ENCODE measurements at places on chromosomes 11 and 22. TPM values are rescaled to one million over a fixed set of nuclear protein-coding genes. Genes with fewer than 3 reads are reported as not detected.

Gene IRAG1
- polyA plus RNA-seq, result 0.03 TPM

Gene ADM2
- 0.62 TPM for polyA plus RNA-seq

Gene C11orf52
- not detected for polyA plus RNA-seq

GRCh38 chr11:31657091-31657490 is 147.5 kb downstream of the ELP4 start:
- DNase-seq, result no peak

GRCh38 chr11:66187453-66187852 is 81.0 kb upstream of the RAB1B start:
- no peak for DNase-seq

DNA sequence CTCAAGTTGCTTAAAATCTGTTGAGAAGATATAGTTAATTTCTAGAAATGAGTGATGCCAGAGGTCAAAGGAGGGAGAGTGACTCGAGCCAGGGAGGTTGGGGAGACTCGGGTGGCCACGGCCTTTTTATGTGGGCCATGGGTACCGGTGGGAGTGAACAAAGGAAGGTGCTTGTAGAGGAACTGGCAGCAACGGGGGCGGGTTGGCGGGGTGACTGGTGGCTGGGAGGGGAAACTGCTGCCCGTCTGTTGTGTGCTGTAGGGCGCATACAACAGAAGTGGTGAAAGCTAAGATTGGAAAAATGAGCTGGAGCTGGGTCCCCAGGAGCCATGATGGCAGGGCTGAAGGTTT is 5.4 kb downstream of the DAGLA start:
- no peak for DNase-seq

DNA sequence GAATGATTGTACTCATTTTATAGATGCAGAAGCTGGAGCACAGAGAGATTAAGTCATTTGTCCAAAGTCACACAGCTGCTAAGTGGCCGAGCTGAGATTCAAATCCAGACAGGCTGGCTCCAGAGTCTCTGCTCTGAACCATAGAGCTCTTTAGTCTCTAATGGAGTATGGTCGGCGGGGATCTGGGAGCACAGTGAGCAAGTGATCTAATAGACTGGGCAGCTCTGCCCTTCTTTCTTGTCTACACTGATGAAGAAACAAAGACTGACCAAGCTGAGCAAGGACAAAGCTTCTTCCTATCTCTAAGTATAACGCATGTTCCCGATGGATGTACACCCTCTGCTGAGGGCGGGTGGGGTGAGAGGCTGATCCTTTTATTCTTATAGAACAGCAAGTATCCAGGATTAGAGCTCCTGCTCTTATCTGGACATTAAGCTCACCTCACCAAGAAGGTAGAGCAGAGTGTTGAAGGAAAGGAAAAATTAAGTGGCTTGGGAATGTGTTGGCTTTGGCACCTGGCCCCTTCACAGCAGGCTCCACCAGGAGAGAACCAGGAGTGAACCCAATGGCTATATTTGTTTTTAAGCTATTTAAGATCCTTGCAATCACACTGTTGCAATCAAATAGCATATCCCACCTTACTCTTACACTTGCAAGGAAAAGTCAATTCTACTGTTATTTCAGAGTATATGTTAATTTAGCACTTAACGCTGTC is 68.7 kb downstream of the ETS1 start:
- DNase-seq, result no peak

DNA sequence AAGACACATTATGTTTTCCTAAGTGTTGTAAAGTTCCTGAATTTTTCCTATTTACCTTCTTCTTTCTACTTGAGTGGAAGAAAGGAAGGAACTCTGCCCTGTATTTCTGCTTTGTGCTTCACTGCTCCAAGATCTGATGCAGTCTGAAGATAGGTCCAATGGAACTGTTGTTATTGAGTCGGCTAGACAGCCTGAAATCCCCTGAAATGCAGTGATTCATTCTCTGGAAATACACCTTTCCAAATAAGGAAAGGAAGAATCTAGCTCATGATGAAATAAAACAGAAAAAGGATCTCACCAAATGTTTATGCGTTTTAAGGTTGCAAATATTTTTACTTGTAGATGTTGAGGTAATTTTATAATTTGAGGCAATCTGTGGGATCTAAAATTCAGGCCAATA is 322.8 kb downstream of the GUCY1A2 start:
- DNase-seq, result no peak

- DNase-seq, result no peak
Observed at GRCh38 chr11:27266125-27266524, 96.9 kb downstream of the CCDC34 start.

DNA sequence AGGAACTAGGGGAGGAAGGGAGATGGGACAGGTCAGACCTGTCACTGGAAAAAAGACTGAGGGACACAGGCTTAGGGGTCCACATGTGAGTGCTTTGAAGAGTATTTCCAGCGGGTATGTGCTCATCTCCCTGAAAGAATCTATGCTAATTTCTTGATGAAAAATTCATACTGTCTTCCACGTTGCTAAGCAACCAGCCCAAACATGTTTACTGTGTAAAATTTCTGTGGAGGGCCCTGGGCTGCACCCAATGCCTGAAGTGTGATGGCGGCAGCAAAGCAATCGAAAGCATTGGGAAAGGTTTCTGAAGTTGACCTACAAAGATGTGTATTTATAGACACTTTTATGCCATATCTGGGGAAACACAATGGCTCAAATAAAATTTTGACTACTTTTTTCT is 7.4 kb downstream of the SYT13 start:
- no peak for DNase-seq

DNA sequence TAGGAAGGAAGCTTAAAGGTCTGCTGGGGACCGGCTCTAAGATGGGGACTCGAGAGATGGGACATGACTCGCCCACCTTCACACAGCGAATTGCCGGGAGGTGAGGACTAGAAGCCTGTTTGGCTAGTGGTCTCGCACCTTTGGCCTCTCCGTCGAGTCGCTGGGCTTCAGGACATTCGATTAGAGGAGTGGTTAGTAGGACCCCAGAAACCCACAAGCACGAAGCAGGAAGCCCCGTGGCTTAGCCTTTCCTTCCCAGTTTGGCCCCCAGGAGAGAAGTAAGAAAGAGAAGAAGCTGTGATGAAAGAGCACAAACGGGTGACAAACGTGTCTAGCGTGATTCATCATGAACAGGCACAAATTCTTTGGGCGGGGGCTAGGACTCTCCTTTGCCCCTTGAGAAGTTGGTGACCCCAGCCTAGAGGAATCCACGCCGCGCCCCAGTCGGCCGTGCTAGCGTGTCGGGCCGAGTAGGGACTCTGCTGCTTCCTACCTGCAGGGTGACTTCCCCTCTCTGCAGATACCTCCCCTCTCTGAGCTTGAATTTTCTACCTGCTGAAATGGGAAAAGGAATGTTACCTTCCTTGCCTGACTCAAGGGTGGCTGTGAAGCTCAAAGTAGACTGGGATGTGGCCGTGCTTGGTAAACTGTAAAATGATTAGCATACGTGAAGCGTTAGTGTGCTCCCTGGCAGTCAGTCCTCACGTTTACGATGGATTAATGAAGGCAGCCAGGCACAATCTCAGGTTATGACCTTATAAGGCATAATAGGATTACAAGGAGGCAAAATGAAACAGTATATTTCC is 1.1 kb upstream of the ADM start:
- DNase-seq, result peak; percentile 78

- DNase-seq, result no peak
Observed at GRCh38 chr11:123608371-123608770, 46.1 kb downstream of the SCN3B start.

GRCh38 chr11:118560806-118561205 is 4.9 kb downstream of the IFT46 start:
- no peak for DNase-seq

DNA sequence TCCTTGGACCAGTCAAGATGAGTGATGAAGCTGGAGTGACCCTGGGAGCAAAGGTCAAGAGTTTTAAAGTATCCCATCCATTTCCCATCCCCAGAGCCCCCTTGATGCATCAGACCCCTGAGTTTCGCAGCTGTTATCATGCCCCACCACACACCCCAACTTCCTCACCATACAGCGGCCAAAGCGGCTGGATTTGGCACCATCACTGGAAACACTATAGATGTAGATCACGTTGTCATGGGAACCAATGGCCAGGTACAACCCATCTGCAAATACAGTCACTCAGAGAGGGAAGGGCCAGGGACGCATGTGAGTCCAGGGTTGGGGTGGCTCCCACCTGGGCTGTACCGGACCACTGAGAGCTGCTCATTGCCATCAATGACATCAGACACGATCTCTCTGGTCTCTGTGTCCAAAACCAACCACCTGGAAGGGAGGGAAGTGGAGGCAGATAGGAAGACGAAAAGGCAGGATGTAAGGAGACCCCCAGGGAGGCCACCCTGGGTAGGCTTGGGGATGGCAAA is 2.2 kb upstream of the MTA2 start:
- no peak for DNase-seq

DNA sequence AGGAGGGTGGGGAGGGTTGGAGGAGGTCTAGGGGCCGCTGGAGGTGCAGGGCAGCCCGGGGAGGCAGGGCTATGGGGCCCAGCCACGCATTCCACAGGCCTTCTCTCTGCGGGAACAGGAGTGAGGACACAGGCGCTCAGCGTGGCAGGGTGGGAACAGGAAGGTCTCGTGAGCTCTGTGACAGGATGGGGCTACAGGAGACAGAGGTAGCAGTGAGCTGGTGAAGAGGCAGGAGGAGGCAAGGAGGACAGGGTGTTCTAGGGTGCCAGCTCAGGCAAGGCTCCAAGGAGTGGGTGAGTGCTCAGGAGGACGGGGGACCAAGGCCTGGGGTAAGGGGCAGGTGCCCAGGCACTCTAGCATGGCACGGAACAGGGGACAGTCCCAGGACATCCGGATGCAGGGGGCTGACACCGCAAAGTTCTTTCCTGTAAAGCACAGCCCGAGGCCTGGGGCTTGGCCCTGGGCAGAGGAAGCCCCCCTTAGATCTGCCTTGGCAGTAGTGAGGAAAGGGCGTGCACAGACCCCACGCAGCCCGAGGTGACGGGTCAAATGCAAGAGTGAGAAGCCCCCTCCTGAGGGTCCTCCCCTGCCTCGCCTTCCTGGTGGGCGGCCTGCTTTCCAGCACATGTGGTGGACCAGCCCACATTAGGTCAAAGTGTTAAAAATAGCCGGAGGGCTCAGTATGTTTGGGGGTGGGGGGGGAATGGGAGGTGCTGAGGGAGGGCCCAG is 4.7 kb upstream of the NEAT1 start:
- DNase-seq, result no peak

Measured in A549 (cell line).